ENCODE measurements at places on chromosomes 13 and 19. TPM values are rescaled to one million over a fixed set of nuclear protein-coding genes. Genes with fewer than 3 reads are reported as not detected.

- H3K27ac ChIP-seq: no peak overlapping the region
- no peak overlapping the region for H3K4me3 ChIP-seq
- peaks cover 12% of the 10 kb centered on the region for H3K4me1 ChIP-seq
- H3K27me3 ChIP-seq: no peaks in the 10 kb centered on the region
Measured at GRCh38 chr13:98033277-98034247, 80.1 kb downstream of the IPO5 start.

- no peaks in the 10 kb centered on the region for H3K36me3 ChIP-seq
- no peak overlapping the region for H3K4me3 ChIP-seq
- peaks cover 8% of the 10 kb centered on the region for H3K4me1 ChIP-seq
- no peaks in the 10 kb centered on the region for H3K27me3 ChIP-seq
- DNase-seq: no peak
- no peak overlapping the region for H3K27ac ChIP-seq
Measured at GRCh38 chr13:108987517-108987916, 358.1 kb downstream of the MYO16 start.

GRCh38 chr13:40779049-40779448, 8.1 kb upstream of the MRPS31 start:
- no peak for DNase-seq
- H3K4me3 ChIP-seq: no peak overlapping the region
- no peaks in the 10 kb centered on the region for H3K36me3 ChIP-seq
- H3K27me3 ChIP-seq: no peaks in the 10 kb centered on the region
- no peak overlapping the region for H3K27ac ChIP-seq

GRCh38 chr19:4300589-4300988, 1.6 kb downstream of the TMIGD2 start:
- no peaks in the 10 kb centered on the region for H3K27me3 ChIP-seq
- no peak overlapping the region for H3K4me3 ChIP-seq
- H3K27ac ChIP-seq: no peak overlapping the region
- no peaks in the 10 kb centered on the region for H3K36me3 ChIP-seq
- DNase-seq: no peak
- H3K4me1 ChIP-seq: peaks cover 10% of the 10 kb centered on the region

GRCh38 chr19:1590641-1591397, 1.8 kb downstream of the MBD3 start:
- DNase-seq: peak; percentile 54
- H3K36me3 ChIP-seq: no peaks in the 10 kb centered on the region
- H3K27me3 ChIP-seq: no peaks in the 10 kb centered on the region
- peaks cover 15% of the 10 kb centered on the region for H3K4me1 ChIP-seq
- peak overlapping the region; percentile 77 for H3K4me3 ChIP-seq
- peak overlapping the region; percentile 98 for H3K27ac ChIP-seq

DNA sequence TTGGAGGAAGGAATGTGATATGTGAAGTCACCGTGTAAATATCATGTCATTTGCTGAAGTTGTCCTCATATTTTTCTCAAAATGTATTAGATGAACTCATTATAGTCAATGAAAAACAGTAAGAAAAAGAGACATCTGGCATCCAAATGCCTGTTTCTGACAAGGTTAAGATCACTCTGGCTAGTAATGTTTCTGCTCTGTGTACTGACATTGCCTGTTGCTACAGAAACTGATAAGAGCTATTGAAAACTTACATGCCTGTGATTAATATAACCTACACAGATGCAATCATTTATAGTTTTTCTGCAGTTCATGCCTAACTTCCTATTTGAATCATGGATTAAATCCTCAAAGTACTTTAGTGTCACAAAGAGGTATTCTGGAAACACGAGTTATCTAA, 249.8 kb downstream of the NBEA start:
- H3K4me3 ChIP-seq: no peak overlapping the region
- no peak for DNase-seq
- H3K27me3 ChIP-seq: no peaks in the 10 kb centered on the region
- H3K4me1 ChIP-seq: no peaks in the 10 kb centered on the region

DNA sequence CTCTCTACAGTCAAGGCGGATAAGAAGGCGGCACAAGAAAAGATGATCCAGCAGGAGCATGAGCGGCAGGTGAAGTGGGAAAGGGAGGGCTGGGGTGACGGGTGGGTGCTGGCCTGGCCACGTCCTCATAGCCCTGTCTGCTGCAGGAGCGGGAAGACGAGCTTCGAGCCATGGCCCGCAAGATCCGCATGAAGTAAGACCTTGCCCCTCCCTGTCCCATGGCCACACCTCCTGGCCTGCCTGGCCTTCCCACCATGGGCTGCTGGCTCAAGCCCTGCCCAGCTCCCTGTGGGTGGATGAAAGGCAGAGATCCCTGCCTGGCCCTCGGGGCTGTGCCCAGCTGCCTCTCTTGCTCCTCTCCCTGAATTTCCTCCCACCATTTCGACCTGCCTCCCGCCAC, 7.2 kb downstream of the ZNF296 start:
- no peak overlapping the region for H3K4me3 ChIP-seq
- H3K27me3 ChIP-seq: no peaks in the 10 kb centered on the region
- no peaks in the 10 kb centered on the region for H3K4me1 ChIP-seq
- no peak overlapping the region for H3K27ac ChIP-seq

- no peaks in the 10 kb centered on the region for H3K36me3 ChIP-seq
- no peaks in the 10 kb centered on the region for H3K4me1 ChIP-seq
- H3K27ac ChIP-seq: no peak overlapping the region
Measured at GRCh38 chr13:90336507-90336906, 1011.0 kb upstream of the MIR17HG start.

ZNF8 gene
- total RNA-seq: 24.0 TPM

STX10 gene
- total RNA-seq: 36.5 TPM

TMEM150B gene
- total RNA-seq: not detected

CPT1C gene
- 51.7 TPM for total RNA-seq

ZNF550 gene
- 11.1 TPM for total RNA-seq

MATK gene
- 2.8 TPM for total RNA-seq

All from neural progenitor cell (in vitro differentiated cells).